AG20443 (cell line): ENCODE measurements at places on chromosomes 3 and 15.

- no peak for DNase-seq
Measured at GRCh38 chr3:122794483-122794778, 438 bp upstream of the SLC49A4 start.

- DNase-seq, result no peak
Measured at GRCh38 chr3:190070622-190071347, 49.9 kb downstream of the P3H2 start.

DNA sequence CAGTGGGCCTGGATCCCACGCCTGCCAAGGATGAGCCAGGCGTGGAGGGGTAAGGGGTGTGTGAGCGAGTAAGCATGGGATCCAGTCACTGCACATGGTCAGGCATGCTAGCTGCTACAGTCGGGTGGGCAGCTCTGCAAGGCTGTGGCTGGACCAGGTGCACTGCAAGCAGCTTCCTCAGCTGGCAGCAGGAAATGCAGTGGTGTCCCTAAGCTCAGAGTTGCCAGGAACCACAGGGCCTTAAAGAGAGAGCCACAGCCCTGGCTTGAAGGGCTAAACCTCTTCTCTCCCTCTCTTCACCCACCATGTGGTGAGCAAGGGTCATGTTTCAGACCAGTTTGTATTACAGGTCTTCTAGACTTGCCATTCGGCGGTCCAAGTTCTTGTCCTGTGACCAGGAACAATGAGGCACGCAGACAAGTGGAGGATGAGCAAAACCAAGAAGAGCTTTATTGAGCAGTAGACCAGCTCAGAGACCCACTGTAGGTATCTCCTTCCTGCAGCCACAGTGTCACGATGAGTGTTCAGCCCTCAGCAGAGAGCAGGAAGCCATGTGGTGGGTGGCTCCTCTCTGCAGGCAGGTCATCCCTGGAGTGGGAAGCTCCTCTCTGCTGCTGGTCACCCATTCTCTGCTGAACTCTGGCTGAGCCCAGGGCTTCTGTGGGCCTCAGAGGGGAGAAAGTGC, 511.9 kb downstream of the PYDC2 start:
- DNase-seq, result no peak

DNA sequence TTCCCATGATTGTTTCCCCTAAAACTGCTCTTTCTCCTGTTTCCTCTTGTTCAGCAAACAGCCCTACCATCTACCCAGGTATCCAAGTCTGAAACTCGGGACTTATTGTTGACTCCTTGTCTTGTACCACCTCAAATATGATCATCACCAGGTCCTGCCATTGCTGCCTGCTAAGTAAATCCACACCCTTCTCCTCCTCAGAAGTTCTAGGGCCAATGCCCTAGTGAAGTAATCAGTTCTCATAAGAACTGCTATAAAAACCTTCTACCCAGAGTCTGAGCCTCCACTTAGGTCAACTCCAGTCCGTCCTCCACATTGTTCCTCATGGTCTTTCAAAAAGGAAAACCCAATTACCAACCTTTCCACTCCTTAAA, 77.0 kb upstream of the IL12A start:
- no peak for DNase-seq

GRCh38 chr3:64244011-64244942, 19.0 kb upstream of the PRICKLE2 start:
- peak; percentile 29 for DNase-seq

DNA sequence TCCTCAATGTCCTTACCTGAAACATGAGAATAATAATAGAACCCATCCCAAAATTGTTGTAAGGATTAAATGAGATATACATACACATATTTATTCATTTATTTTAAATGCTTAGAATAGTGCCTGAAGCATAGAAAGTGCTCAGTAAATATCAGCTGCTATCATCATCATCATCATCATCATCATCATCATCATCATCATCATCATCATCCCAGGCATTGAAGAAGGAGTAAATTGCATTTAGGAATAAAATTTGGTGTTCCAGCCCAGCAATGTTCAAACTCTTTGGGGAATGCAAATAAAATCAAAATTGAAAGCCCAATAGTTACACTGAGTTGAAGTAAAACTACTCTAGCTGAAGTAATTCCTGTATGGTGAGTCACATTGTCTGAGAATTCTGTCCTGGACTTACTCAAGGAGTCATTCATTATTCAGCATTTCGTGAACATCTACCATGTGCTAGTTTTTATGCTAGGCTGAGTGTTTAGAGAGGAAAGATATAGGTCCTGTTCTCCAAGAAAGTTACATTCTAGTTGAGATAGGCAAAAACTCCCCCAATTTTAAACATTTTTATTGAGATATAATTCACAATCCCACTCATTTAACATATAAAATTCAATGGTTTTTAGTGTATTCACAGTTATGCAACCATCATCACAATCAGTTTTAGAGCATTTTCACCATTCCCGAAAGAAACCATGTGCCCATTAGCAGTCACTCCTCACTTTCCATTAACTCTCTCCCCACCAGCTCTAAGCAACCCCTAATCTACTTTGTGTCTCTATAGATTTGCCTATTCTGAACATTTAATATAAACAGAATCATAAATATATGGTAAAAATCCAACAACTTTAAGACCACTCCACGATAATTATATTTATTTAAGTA, 107.2 kb downstream of the FRMD5 start:
- DNase-seq, result peak; percentile 76

- peak; percentile 51 for DNase-seq
Measured at GRCh38 chr3:28476194-28476593, 127.6 kb upstream of the AZI2 start.

GRCh38 chr15:29475096-29475495, 205.5 kb upstream of the NSMCE3 start:
- DNase-seq, result no peak
